ENCODE measurements at places on chromosomes 5 and 9.

DNA sequence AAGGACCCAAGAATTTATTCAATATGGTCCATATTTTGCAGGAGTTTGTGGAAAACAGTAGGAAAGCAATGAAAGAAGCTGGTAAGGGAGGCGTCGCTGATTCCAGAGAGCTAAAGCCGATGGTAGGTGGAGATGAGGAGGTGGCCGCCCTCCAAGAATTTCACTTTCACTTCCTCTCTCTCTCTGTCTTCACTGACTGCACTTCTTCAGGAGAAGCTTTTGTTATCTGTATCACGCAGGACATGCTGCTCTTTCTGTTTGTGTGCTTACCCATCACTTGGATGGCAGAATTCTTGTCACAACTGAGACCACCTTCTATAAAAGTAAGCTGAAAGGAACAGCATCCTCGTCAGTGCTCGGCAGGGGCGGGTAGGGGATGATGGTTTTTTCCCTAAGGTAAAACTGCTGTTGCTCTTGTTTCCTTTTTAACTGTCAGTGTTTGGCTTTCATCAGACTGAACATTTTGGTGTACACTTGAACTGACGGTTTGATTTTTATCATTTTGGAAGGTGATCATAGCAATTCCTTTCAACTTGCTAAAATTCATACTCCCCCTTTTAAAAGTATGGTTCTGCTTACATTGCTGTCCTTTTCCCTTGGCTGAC lies 62.4 kb upstream of the FSD1L start:
- DNase-seq = peak; percentile 16

DNA sequence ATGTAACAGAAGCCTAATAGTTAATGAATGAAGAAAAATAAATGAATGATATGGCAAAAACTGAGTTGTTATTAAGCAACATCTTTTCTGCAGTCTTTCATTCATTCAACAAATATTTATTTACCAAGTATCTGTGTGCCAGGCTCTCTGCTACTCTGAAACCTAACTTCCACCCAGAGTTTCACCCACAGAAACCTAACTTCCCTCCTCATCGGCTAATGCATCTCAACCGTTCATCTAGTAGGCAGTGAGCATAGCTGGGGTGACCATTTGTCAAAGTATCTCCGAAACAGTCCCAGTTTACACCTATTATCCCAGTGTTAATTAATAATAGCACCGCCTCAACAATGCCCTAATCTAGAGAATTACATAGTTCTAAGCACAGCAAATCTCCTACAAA lies 1.5 kb downstream of the TTC39B start:
- DNase-seq = no peak

DNA sequence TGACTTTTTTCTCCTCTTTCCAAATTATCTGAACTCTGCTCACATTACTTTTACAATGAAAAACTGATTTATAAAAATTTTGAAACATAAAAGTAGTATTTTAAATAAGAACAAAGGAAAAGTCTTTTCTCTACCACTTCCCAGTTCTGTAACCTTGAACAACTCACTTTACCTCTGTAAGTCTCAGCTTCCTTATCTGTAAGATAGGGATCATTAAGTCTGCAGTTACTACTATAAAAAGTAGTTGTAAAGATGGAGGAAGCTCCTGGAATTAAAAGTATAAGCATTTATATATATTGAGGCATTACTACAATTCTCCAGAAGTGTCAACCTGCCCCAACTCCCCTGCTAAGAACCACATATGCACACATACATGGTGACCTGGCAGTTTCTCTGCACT lies 88.0 kb downstream of the TTC39B start:
- DNase-seq = no peak

DNA sequence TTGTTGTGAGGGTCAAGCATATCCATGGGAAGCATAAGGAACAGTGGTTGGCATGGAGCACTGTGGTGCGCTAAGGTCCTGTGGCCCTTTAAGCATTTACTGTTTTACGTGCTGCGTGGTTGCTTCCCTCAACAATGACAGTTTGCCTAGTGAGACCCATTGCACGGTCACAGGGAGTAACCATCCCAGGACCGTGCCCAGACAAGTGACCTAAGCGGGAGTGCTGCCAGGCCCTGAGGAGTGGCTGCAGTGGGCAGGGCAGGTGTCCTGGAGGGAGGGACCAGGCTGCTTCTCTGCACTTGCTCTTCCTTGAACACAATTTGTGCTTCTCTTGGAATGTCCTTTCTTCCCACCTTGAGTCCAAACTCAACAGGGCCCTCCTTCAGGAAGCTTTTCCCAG lies 64.6 kb downstream of the RGS3 start:
- DNase-seq = no peak

- no peak for DNase-seq
Measured at GRCh38 chr5:142292249-142292648, 32.6 kb downstream of the SPRY4 start.

DNA sequence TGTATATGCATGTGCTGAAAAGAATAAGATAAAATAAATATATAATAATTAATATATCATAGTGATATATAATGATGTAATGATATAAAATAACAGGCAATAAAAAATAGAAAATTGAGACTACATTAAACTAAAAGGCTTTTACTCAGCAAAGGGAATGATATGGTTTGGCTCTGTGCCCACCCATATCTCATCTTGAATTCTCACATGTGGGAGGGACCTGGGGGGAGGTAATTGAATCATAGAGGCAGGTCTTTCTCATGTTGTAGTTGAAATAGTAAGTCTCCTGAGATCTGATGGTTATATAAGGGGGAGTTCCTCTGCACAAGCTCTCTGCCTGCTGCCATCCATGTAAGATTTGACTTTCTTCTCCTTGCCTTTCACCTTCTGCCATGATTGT lies 1550.9 kb upstream of the CDH6 start:
- no peak for DNase-seq

GRCh38 chr5:89929834-89930233 lies 479.7 kb downstream of the CETN3 start:
- no peak for DNase-seq

DNA sequence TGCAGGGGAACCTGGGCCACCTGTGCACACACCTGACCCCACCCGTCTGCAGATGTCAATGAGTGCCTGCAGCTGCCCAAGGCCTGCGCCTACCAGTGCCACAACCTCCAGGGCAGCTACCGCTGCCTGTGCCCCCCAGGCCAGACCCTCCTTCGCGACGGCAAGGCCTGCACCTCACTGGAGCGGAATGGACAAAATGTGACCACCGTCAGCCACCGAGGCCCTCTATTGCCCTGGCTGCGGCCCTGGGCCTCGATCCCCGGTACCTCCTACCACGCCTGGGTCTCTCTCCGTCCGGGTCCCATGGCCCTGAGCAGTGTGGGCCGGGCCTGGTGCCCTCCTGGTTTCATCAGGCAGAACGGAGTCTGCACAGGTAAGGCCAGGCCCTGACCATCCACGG lies 14.5 kb upstream of the ASS1 start:
- DNase-seq = no peak

GRCh38 chr9:22528485-22528884 lies 81.9 kb downstream of the DMRTA1 start:
- no peak for DNase-seq

DNA sequence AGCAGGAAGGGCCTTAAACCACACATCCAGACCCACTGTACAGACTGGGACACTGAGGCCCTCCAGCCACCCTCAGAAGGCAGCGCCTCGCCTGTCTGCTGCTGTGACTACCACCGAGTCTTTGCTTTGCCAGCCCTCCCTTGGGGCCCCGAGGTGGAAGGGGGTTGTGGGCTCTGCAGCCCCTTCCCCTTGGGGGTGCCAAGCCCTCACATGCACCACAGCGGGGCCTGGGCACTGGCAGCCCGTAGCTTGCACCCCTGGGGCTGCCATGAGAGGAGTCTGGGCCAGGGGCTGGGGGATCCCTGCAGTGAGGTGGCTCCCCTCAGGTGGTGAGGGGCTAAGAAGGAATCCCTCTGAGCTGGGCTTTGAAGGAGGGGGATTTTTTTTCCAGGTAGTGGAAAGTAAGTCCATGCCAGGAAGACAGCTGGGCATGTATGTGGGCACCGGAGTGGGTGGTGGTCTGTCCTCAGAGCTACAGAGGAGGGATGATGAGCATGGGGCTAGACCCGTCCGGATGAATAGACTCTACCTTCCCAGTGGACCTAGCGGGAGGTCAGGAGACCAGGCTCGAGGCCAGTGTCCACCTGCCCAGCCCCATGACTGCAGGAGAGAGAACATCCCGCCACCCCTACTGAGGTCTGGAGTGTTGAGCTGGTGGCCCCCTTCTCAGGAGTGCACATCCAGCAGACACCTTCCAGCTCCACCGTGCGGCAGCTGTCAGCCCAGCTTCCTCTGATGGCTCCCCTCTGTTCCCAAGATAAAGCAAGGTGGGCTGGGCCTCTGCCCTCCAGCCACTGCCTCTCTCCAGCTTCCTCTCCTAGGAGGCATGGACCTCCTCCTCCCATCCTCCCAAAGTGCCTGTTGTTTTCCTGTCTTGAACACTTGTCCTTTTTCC lies 15.9 kb downstream of the FLT4 start:
- DNase-seq = no peak

- DNase-seq = no peak
Measured at GRCh38 chr5:36055984-36056383, 10.7 kb downstream of the UGT3A2 start.

DNA sequence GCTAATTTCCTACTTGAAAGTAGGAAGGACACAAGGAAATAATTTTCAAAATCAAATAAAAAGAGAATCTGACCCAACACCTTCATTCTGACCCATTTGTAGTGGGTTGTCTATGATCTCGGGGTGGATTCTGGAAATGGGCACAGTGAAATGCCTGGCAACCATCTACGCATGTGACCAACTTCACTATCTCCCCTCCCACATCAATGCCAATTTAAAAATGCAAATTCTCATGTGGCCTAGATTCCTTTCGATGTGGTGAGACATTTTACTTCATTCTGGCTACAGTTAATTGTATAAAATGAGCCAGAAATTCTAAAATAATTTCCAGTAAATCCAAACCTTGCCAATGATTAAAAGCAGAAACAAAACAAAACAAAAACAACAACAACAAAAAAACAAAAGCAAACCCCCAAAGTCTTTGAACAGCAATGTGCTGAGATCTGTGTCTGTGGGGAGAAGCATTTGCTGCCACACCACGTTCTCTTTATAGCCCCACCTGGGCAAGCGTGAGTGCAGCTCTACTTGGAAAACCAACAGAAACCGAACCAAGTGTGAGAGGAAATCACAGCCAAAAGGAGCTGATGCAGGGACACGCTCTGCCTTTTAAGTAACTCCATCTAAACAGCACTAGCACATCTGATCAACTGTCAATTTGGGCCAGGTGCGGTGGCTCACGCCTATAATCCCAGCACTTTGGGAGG lies 59.0 kb downstream of the USP20 start:
- DNase-seq = no peak

GRCh38 chr9:99259231-99259918 lies 37.3 kb downstream of the SEC61B start:
- DNase-seq = peak; percentile 5

DNA sequence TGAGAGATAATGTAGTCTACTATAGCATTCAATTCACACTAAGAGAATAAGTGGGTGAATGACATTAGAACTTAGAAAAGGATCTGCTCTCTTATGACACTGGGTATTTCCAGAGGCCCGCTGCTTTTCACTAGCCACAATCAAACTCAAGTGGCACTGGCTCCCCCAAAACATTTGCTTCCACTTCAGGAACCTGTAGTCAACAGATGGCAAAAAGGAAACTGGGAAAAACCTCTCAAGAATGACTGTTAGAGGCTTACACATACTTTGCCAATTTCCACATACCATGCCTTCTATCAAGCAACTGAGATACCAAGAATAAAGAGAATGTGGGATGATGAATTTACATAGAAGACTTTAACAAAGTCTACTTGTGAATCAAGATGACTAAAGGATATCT lies 11.2 kb downstream of the POC5 start:
- DNase-seq = no peak

GRCh38 chr5:40909723-40910122 lies 426 bp downstream of the C7 start:
- DNase-seq = no peak

GRCh38 chr9:114169029-114169951 lies 14.0 kb downstream of the COL27A1 start:
- DNase-seq = no peak

DNA sequence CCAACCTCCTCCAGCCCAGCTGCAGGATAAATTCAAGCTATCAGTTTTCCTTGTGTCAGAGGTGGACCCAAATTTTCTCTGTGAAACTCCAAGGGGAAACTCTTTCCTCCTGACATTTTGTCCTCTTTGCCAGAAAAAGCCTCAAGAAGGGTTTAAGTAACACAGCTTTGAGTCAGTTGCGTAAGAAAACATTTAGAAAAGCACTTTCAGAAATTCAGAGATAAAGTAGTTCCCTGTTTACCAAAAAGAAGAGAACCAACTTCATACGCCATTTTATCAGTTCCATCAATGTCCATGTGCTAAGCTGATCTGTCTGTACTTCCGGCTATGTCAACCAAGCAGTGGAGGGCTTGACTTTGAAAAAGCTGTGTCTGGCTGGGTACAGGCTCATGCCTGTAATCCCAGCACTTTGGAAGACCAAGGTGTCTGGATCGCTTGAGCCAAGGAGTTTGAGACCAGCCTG lies 19.9 kb upstream of the SUSD1 start:
- DNase-seq = no peak
